ENCODE measurements at places on chromosomes 1 and 21. TPM values are rescaled to one million over a fixed set of nuclear protein-coding genes. Genes with fewer than 3 reads are reported as not detected.

DNA sequence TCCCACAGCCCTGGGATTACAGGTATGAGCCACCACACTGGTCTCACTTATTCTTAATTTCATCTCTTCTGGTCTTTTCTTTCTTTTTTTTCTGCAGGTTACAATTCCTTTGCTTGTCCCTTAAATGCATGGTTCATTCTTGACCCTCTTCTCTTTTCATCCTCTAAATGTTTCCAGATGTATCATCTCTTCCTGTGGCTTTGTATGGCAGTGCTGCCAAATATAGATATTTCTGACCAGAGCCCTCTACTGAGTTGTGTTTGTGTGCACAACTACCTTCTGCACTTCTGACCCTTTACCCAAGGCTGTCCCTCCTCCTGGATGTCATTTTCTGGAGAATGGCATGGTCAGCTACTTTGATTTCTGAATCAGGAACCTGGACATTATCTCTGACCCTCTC lies 32.5 kb downstream of the OLFML3 start:
- no peak for DNase-seq

DNA sequence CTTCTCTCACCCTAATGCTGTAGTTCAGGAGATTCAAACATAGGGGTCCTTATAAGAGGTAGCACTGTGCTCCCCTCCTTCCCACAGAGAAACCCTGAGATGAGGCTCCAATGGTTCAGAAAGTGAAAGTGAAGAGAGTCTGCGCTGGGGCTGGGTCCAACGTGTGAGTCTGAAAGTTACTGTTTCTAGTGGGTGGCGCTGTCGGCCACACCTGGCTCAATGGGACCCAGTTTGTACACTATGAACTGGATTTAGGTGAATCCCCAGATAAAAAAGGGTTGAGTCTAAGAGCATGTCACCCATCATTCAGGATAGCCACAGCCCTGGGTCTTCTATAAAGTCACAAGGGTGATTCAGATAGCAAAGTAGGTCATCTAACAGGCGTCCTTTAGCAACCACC lies 2.8 kb downstream of the SMCP start:
- DNase-seq: no peak

- no peak for DNase-seq
These were observed 56.9 kb downstream of the LPAR3 start for GRCh38 chr1:84836145-84836544.

DNA sequence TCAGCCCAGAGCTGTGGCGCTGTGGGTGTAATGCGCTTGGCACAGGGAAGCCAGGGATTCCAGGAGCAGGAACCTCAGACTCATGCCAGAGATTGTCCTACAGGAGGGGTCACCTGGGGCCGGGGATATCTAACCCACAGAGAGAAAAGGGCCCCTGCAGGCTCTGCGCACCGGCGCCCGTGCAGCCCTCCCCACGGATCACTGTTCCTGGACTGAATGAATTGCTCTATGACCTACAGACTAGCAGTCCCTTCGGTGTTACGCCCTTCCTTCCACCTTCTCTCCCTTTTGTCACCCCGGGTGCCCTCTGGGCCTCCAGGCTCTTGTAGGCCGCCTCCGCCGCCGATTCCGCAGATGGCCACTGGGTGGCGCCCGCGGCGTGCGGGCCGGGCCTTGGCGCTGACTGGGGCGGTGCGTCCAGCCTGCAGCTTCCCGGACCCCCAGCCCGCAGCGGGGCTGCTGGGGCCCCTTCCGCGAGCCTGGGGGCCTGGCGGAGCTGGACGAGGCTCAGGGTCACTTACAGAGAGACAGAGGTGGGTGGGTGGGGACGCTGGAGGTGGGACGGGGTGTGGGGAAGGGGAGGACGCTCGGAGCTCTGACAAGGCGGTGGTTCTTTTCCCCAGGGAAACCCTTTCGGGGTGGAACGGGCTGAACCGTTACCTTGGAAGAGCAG lies 101.3 kb downstream of the IER5 start:
- peak; percentile 78 for DNase-seq

GRCh38 chr1:55045430-55045829 lies 6.1 kb downstream of the PCSK9 start:
- no peak for DNase-seq

GRCh38 chr1:20366463-20367115 lies 75.9 kb downstream of the VWA5B1 start:
- DNase-seq: no peak

- peak; percentile 65 for DNase-seq
These were observed 29.5 kb downstream of the LDLRAP1 start for GRCh38 chr1:25572708-25573590.

GRCh38 chr21:33139084-33139483 lies 69.1 kb downstream of the OLIG1 start:
- no peak for DNase-seq

DNA sequence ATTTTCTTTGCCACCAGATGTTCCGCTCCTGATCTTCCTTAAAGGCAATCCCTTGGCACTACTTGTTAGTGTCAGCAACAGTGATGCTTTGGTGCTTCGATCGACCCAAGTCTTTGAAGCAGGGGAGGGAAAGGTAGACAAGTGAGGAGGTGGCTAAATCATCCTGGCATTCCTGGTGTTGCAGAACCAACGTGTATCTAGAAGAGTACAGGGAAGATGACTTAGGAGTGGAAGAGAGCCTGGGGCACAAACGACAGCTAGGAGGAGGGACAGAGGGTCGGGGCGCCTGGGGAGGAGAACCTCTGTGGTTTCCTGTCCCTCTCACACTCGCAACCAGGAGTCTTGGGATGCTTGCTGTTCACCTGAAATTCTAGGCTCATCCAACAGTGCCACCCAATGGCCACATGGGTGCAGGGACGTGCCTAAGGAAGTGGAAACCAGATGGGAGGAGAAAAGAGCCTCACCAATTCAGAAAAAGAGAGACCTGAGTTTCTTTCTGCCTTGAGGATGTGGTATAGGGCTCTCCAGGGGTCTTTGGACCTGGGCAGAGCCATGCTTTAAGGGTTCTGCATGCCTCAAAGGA lies 9.5 kb upstream of the KCNA2 start:
- DNase-seq: peak; percentile 70

DNA sequence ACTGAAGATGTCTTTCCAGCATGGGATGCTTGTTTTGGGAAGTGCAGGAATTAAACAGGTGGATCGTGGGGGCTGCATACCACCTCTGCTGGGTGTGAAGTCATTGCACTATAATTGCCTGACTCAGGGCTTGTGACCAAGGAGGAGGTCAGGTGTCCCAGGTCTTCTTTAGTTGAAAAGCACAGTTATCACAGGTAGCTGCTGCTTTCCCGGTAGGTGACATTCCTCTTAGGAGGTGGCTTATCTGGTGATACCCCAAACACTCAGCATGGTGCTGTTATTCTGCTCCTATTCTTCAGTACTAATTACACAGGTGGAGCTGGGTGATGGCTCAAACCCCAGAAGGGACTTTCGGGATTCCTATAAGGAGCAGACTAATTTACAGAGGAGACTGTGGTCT lies 320.3 kb upstream of the PLXNA2 start:
- no peak for DNase-seq

- no peak for DNase-seq
These were observed 256.4 kb downstream of the FOXD2 start for GRCh38 chr1:47694011-47694890.

DNA sequence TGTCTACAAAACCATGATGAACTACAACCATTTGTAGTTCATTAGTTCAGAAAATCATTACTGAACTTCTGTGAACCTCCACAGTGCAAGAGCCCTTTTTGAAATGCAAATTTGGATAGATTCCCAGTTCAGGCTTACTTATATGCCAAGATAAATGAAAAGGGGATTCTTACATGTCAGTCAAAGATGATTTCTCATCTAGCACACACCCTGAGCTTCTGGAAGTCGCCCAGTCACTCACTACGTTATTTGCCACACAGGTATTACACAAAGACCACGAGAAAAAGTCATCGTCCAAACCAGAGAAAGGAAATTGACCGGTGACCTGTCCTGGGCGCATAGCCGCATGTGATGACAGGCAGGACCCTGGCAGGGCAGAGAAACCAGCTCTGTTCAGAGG lies 41.8 kb downstream of the ETS2 start:
- no peak for DNase-seq

DNA sequence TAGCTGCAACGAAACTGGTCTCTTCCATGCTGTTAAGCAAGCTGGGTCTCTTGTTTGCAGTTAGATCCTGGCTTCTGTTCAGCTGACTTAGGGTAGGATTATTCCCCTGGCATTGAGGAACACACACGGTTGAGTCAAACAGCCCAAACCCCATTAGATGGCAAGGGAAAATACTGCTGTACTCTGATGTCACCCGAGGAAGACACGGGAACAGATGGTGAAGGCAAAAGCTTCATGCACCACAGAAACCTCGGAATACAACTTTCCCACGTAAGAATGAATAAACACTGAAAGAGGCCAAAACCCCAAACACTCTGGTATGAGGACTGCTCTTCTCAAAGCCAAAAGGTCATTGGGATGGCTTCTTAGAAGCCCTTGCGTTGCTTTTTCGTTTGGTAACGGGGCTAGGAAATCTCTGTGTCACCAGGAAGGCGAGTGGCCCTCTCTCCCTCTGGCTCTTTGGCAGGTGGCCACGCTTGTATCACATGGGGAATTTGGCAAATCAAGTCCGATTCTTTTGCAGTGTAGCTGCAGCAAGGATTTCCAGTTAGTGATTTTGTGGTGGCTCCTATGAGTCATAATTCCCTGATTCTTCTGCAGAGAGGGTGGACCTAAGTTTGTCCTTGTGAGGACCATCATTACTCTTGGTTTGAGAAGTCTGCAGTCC lies 16.7 kb upstream of the LYST start:
- DNase-seq: no peak

- DNase-seq: no peak
These were observed 145.3 kb downstream of the PLPP3 start for GRCh38 chr1:56434025-56434424.

- DNase-seq: no peak
These were observed 32.8 kb upstream of the DDR2 start for GRCh38 chr1:162599451-162599850.

C8B gene
- total RNA-seq: not detected

MOV10 gene
- total RNA-seq: 94.7 TPM
